NCI-H2227 treated with DMSO at 0.1 percent for 48 hours (cell line): ENCODE measurements at places on chromosomes 7 and 10.

GRCh38 chr10:92972066-92972870 is 88.3 kb upstream of the CYP26C1 start:
- DNase-seq = no peak

- no peak for DNase-seq
Measured at GRCh38 chr10:79031723-79032122, 37.0 kb upstream of the ZMIZ1 start.

DNA sequence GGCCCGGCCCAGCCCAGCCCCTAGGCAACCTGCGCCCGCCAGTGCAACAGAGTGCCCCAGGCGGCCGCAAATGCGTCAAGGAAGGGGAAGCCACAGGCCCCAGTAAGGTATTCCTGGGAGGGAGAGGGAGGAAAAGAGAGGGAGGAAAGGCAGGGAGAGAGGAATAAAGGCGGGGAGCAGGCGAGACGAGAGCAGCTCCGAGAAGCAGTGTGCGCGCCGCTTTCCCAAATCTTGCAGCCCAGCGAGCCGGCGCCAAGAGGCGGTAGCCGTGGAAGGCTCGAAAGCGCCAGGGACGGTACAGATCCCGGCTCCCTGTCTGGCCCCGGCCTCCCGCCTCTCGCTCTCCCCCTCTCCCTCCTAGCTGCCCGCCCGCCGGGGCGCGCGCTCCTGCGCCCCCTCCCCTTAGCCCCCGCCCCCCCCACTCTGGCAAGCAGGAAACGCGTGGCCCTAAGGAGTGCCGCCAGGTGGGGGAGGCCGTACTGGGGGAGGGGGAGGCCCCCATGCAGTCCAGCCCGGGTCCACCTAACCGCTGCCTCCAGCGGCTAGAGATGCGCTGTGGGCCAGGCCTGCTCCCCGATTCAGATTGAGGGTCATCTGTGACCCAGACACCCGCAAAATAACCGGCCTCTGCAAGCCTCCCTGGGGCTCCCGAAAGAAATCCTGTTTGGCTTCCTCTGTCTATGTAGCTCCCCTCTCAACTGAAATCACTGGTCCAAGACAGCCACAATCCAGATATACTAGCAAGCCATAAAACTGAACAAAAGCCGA is 4.3 kb downstream of the HOXA10 start:
- no peak for DNase-seq

GRCh38 chr7:152521420-152522337 is 85.9 kb upstream of the KMT2C start:
- no peak for DNase-seq

DNA sequence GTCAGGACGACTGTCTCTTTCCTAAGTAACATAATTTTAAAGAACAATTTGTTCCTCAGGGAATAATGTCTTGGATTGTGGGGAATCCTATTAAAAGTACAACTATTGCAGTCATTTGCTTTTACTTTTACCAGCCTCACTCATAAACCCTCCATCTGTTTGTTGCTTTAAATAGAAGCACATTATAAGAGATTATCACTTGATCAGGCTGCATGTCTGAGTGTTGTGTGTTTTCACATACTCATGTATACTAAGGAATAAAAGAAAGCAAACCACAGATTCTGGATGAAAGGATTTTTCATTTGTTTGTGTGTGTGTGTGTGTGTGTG is 1077.8 kb downstream of the KCNMA1 start:
- no peak for DNase-seq

- DNase-seq = no peak
Measured at GRCh38 chr7:1693419-1693990, 23.4 kb downstream of the ELFN1 start.

GRCh38 chr10:128287921-128288320 is 161.7 kb upstream of the MKI67 start:
- no peak for DNase-seq

DNA sequence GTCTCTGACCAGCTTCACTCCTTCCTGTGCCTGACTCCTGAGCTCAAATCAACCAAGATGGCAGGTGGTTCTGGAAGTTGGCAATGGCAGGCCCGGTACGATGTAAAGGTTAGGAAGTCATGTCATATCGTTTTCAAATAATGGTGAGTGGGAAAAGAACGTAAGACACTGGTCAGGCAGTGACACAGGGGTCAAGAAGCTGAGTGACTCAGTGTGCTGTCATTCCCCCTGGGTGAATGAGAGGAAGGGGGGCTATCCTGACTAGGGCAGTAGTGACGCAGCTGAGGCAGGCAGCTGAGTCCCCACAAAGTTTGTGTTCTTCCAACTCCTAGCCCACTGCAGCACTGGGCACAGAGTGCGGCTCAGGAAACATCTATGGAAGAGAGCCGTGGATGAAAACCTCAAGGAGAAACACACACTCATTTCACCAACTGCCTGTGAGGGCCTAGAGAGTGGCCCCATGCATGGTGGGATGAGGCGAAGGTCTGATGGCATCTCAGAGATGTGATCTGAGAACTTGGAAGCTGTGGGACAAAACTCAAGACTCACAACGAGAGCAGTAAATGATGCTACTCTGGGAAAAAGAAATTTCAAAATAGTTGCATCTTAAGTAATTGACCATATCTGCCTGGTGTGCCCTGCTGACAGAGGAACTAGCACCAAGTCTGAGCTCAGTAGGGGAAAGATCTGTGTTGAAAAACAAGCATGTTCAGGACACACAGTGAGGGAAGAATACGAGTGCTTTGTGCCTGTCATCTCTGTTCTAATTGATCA is 23.2 kb downstream of the CREB3L2 start:
- DNase-seq = no peak

DNA sequence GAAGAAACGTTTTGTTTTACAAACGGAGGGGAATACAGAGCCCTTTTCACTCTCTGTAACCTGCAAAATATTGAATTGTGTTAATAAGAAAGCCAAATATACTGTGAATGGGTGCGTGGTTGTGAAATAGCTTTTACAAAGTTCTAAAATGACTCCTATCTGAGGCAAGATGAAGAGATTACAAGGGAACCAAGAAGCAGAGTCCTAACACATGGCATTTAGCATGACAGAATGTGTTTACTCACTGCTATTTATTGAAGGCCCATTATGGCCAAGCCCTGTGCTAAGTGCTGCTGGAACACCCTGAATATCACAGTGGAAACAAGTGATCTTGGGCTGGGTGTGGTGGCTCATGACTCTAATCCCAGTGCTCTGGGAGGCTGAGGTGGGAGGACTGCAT is 12.9 kb downstream of the JCAD start:
- no peak for DNase-seq

DNA sequence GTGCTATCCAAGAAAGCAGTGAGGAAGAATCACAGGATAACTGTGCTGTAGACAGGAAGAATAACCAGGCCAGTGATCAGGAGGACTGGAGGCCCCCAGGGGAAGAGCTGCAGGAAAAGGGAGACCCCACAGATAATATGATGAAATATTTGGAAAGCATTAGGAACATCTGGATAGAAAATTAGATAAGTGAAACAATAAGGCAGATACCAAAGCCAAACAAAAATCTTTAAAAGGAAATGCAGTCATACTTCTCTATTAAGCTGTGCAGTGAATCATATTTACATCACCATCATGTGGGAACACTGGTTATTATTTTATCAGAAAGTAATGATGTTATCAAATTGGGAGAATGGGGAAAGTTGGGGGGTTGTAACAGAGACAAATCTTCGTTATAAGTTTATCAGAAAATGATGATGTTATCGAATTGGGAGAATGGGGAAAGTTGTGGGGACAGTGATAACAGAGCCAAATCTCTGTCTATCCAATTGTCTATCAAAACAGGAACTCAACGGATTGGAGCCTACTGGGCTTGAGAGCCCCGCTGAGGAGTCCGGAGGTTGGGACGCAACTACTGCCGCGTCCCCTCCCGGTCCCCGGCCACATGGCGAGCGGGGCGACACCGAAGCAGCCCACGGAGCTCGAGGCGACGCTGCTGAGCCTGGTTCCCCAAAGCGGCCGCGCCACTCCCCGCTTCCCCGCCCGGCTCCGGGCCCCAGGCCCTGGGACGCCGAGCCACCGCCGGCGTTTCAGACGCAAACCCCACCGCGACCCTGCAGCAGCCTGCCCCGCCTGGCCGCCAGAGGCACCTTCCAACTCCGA is 14.0 kb upstream of the RALA start:
- DNase-seq = no peak

DNA sequence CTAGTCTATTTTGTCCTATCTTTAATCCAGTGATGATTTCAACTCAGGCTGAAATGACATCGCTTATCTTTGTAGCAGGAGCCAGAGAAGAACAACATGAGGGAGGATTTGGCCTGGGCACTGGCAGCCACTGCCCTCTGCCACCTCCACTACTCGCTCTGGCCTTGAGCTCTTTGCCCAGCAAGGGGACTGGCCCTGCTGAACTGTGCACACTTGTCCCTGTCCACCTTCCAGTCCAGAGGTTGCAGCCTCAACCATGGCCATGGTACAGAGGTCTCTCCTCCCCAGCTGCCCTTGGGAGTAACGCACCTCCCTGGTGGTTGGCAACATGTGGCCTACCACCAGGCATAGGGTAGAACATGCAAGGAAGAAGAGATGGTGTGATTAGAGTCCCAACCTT is 8.4 kb downstream of the HABP2 start:
- no peak for DNase-seq

- no peak for DNase-seq
Measured at GRCh38 chr10:26829810-26830515, 30.8 kb downstream of the ABI1 start.

- DNase-seq = no peak
Measured at GRCh38 chr7:143444785-143445184, 1.5 kb downstream of the TAS2R60 start.

- DNase-seq = no peak
Measured at GRCh38 chr7:117110480-117111315, 157.4 kb downstream of the ST7 start.

GRCh38 chr7:80600046-80600445 is 38.4 kb upstream of the CD36 start:
- no peak for DNase-seq

GRCh38 chr10:37752334-37752875 is 105.0 kb downstream of the ZNF248 start:
- no peak for DNase-seq

- DNase-seq = no peak
Measured at GRCh38 chr10:14040787-14041631, 289.7 kb downstream of the FRMD4A start.

- DNase-seq = no peak
Measured at GRCh38 chr10:4556527-4556926, 269.5 kb upstream of the AKR1E2 start.

GRCh38 chr7:3757059-3757458 is 456.0 kb downstream of the SDK1 start:
- DNase-seq = no peak

DNA sequence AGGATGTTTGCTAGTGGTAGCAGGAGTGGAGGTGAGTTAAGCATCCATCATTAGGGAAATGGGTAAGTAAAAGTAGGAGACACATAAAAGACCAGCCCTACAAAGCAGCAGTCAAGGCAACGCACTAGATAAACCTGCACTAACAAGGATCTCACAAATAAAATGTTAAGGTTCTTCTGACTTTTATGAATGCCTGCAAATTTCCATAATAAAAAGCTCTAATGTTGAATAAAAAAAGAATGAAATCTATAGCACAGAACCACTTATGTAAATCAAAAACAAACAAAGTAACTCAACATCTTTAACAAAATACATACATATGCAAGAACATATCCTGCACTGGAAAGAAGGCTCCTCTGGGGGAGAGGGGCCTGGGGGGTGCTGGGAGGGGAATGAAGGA is 4.6 kb downstream of the SGMS1 start:
- DNase-seq = no peak

DNA sequence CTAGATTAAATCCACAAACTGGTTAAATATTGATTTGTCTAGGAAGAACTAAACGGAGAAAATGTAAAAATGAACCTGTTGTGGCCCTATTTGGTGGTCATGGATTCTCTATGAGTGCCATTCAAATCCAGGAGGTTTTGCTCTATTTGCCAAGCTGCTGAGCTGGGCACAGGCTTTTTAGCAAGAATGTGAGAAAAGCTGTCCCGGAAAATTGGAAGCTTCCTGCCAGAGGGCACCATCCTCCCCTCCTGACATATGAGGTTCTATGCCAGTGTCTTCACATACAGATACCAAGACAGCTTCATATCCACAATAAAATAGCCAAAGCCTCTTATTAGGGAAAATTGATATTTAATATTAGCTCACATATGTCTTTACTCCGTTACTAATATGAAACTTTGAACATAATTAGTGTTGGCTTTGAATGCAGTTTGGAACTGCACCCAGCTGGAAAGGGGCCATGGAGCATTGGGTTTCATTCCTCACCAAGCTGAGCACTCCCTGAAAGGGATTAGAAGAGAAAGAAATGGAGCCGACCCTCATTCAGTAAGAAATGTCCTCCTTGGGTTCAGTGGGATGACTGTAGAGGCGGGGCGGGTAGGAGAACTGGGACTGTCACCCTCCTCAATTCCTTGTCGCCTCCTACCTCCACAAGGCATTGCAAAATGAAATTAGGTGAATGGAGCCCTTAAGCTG is 47.8 kb downstream of the NRCAM start:
- no peak for DNase-seq

DNA sequence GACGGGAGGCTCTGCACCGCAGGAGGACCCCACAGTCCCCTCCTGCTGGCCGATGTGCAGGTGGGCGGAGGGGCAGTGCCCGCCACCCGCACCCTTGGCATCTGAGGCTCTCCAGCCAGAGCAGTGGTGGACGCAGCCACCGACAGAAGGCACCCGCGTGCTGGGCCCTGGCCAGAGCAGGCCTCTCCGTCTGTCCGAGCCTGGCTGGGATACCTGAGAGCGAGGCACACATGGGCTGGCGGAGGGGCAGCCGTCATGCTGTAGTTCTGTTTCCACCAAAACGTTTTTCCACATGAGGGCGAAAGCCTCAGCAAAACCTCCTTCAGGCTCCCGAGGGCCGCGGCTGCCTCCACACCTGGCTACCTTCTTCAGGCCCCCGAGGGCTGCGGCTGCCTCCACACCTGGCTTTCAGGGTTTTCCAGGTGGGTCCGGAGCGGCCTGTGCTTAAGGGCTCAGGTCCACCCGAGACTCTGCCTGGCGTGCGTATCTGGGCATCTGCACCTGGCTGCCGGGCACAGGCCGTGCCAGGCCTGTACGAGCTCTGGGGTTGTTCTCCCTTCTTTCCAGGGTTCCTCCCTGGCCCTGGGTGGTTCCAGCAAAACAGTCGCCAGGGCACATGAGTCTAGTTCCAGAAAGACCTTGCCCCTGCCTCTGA is 115.5 kb downstream of the INPP5A start:
- DNase-seq = no peak

DNA sequence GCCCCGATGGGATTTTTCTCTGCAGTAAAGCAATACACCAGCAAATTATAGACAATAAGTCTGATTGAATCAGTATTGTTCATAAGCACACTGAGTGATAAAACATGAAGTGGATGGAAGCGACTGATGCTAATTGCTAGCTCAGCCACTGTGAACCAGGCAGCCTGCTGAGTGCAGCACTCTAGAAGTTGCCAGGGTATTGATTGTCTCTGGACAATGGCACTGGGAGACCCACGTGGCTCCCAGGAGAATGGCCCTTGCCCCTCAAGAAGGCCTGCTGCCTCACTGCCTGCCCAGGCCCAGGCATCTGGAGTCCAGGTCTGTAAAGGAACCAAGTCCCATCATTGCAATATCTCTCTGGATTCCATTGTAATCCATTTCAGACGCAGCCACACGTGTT is 80.4 kb upstream of the TCERG1L start:
- no peak for DNase-seq
